ENCODE measurements at places on chromosomes 7 and 10. TPM values are rescaled to one million over a fixed set of nuclear protein-coding genes. Genes with fewer than 3 reads are reported as not detected.
A peak's percentile ranks its signal among the peaks of the same experiment; 100 is the strongest.

- DNase-seq, result peak; percentile 84
- H3K27me3 ChIP-seq, result no peaks in the 10 kb centered on the region
- H3K4me3 ChIP-seq, result no peak overlapping the region
- H3K36me3 ChIP-seq, result no peaks in the 10 kb centered on the region
- no peaks in the 10 kb centered on the region for H3K4me1 ChIP-seq
Measured at GRCh38 chr7:74051629-74052410, 23.8 kb downstream of the ELN start.

- no peaks in the 10 kb centered on the region for H3K36me3 ChIP-seq
- peaks cover 25% of the 10 kb centered on the region for H3K4me1 ChIP-seq
- H3K27ac ChIP-seq, result no peak overlapping the region
Measured at GRCh38 chr10:13632884-13633440, 46.2 kb downstream of the PRPF18 start.

DNA sequence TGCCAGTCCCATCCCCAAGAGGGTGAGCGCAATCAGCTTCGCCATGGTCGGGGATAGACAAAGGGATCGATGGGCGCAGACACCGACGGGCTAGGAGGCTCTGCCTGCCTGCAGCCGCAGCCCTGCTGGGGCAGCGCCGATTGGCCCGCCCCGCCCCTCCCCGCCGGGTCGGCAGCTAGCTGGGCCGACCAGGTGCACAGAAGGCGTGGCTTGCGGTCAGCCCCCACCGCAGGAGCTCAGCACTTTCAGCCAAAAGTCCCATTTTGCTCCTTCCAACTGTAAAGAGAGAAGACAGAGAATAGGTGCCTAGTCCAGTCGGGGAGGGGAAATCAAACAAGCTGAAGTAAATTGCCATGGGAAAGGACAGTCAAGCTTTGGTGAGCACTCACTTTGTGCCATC is at the start of gene PON1:
TSS of gene PON1 (minus strand) at position 102 of the 400 bp plus-strand sequence. CDS start at position 45, 57 bp downstream.
- H3K4me3 ChIP-seq, result no peak within 1 kb of the TSS
- no peak for DNase-seq
- no peak within 1 kb of the TSS for H3K27ac ChIP-seq
- H3K36me3 ChIP-seq, result no peaks in the 10 kb centered on the region
- peaks cover 14% of the 10 kb centered on the region for H3K4me1 ChIP-seq

DNA sequence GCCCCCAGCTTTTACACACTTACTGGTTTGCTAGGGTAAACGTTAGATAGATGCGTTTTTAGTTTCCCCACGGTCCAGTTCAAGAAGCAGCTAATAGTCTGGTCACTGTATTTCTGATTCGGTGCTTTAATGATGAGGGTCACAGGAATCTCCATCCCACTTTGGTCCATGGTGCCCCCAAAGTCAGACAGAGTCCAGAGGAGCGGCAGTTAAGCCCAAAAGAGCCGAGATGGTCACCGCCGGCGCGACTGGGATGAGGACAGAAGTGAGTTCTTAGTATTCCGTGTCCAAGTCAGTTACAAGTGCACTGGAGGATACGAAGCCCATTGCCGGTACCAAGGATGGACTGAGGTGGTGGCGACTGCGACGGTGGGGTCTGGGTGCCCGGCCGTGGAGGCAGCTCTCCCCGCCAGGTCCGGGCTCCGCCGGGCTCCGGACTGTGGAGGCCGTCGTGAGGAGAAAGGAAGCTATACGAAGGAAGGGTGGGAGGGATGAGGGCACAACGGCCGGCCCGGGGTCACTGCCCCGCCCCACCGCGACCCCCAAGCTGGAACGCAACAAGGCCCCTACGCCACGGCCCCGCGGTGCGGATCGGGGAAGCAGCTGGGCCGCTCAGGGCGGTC is 663 bp downstream of the HERPUD2 start:
- peak; percentile 60 for DNase-seq
- H3K4me3 ChIP-seq, result peak overlapping the region; percentile 98
- H3K27me3 ChIP-seq, result no peaks in the 10 kb centered on the region
- H3K27ac ChIP-seq, result peak overlapping the region; percentile 94
- H3K4me1 ChIP-seq, result peaks cover 40% of the 10 kb centered on the region
- peaks cover 2% of the 10 kb centered on the region for H3K36me3 ChIP-seq

DNA sequence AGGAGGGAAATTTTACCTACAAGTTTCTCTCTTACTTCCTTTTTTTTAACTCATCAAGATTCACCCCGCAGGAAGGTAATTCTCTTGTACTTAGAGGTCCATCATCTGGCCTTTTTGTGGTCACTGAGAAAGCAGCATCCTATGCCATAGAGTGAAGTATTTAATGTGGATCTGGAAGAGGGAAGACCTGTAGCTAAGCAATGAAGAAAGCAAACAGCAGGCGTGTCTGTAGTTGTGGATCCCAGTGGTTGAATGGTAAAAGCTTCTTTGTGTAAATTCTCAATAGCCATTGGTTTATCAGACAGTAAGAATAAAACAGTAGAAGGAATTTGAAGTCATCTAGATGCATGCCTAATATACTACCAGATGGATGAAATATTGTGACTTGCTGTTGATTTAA is 196.4 kb downstream of the ANKRD7 start:
- H3K27ac ChIP-seq, result no peak overlapping the region
- H3K27me3 ChIP-seq, result no peaks in the 10 kb centered on the region

- no peaks in the 10 kb centered on the region for H3K4me1 ChIP-seq
- H3K27ac ChIP-seq, result no peak overlapping the region
- H3K27me3 ChIP-seq, result no peaks in the 10 kb centered on the region
Measured at GRCh38 chr10:81541517-81541916, 333.5 kb upstream of the NRG3 start.

- no peaks in the 10 kb centered on the region for H3K27me3 ChIP-seq
- no peak overlapping the region for H3K4me3 ChIP-seq
- no peaks in the 10 kb centered on the region for H3K36me3 ChIP-seq
- H3K4me1 ChIP-seq, result peaks cover 9% of the 10 kb centered on the region
- H3K27ac ChIP-seq, result no peak overlapping the region
Measured at GRCh38 chr7:8068892-8069686, 100.5 kb downstream of the GLCCI1 start.

DNA sequence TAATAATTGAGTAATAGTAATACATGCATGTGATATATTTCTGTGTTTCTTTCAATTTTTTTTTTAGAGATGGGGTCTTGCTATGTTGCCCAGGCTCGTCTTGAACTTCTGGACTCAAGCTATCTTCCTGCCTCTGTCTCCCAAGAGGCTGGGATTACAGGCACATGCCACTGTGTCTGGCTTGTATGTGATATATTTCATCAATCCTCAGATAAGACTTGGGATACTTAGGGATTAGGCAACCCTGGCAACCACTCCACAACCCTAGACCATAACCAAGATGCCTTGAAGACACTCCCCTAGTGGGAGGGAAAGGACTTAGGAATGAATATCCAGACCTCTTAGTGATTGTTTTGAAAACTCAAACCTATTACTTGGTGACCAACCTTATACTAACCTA is 154.8 kb downstream of the CCDC3 start:
- H3K4me1 ChIP-seq, result peaks cover 12% of the 10 kb centered on the region
- H3K27ac ChIP-seq, result no peak overlapping the region
- H3K27me3 ChIP-seq, result no peaks in the 10 kb centered on the region
- no peaks in the 10 kb centered on the region for H3K36me3 ChIP-seq
- no peak for DNase-seq
- no peak overlapping the region for H3K4me3 ChIP-seq

GRCh38 chr10:117228210-117228609 is 12.7 kb upstream of the SLC18A2 start:
- no peaks in the 10 kb centered on the region for H3K36me3 ChIP-seq
- no peaks in the 10 kb centered on the region for H3K27me3 ChIP-seq
- H3K4me3 ChIP-seq, result no peak overlapping the region
- no peak overlapping the region for H3K27ac ChIP-seq

DNA sequence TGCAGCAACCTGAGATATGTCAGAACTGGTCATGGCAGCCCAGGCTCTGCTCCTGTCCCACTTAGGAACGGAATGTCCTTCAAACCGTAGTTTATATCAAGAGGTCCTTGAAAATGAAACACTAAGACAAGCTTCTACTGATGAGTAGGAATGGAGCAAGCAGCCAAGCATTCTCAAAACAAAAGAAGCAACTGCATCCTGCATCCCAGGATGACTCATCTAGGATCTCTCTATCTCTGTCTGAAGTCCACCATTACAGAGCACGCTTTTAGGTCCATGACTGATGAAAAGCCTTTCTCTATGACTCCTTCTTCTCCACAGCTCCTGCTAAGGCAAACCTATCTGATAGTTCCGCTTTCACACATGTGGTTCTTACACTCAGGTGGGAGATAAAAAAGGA is 16.3 kb downstream of the MBL2 start:
- no peaks in the 10 kb centered on the region for H3K27me3 ChIP-seq
- no peak overlapping the region for H3K27ac ChIP-seq
- DNase-seq, result no peak
- H3K4me3 ChIP-seq, result no peak overlapping the region
- no peaks in the 10 kb centered on the region for H3K36me3 ChIP-seq

GRCh38 chr10:21495002-21495751 is 30.3 kb downstream of the SKIDA1 start:
- no peaks in the 10 kb centered on the region for H3K27me3 ChIP-seq
- peak overlapping the region; percentile 92 for H3K4me3 ChIP-seq
- H3K27ac ChIP-seq, result peak overlapping the region; percentile 69
- no peak for DNase-seq
- no peaks in the 10 kb centered on the region for H3K36me3 ChIP-seq
- H3K4me1 ChIP-seq, result no peaks in the 10 kb centered on the region

DNA sequence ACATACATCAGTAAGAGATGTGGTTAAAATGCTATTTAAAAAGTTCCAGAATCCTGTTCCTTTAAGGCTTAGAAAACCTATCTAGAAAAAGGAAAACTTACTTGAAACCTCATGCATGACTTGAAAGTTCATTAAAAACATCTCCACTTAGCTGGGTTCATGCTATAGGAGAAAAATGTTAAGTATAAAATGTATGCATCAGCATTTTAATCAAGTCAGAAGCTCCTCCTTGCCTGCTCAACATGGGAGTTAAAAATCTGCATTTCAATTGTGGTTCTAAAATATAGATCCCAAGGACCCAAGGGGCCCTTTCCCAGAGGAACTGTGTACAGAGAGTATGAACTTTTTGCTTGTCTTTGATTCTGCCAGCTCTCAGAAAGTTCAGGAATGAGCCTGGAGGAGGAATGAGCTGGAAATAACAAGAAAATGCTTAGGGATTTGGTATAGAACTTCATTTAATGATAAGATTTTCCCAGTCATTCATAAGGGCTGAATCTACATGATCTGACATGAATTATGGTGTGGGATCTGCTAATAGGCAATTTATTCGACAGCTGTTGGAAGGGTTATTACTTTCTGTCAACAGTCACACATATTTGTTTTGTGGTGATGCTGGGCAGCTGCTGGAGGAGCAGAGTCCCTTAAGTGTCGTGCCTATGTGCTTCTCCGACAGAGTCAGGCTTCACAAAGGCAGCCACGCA is 85.6 kb upstream of the MTPN start:
- no peak overlapping the region for H3K4me3 ChIP-seq
- H3K36me3 ChIP-seq, result no peaks in the 10 kb centered on the region
- no peaks in the 10 kb centered on the region for H3K27me3 ChIP-seq
- DNase-seq, result no peak
- H3K27ac ChIP-seq, result no peak overlapping the region

GRCh38 chr10:130421909-130422308 is 285.7 kb downstream of the GLRX3 start:
- no peaks in the 10 kb centered on the region for H3K4me1 ChIP-seq
- no peaks in the 10 kb centered on the region for H3K36me3 ChIP-seq
- H3K27me3 ChIP-seq, result no peaks in the 10 kb centered on the region

DNA sequence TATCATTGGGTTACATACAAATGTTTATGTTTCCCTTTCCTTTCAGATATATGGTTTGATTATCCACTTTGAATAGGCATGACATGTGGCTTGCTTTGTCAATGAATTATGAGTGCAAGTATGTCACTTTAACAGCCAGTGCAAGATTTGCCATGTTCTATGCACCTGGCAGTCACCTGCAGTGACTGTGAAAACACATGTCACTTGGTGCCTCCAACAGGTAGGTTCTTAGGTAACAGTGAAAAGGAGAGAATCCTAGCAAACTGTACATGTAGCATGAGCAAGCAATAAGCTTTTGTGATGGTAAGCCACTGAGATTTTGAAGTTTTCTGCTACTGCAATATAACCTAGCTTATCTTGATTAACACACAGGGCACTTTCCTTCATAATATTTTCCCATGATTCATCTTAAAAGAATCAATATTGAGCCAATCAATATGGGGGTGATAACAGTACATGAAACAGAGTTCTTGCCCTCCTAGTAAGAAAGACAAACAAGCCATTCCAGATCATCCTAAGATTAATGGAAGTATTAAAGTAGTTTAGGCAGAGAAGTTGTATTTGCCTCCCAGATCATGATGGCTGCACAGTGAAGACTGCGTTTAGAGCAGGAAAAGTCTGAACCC is 7.9 kb upstream of the RALA start:
- H3K27me3 ChIP-seq, result no peaks in the 10 kb centered on the region
- DNase-seq, result no peak
- H3K4me3 ChIP-seq, result no peak overlapping the region

- DNase-seq, result no peak
- no peaks in the 10 kb centered on the region for H3K4me1 ChIP-seq
- no peak overlapping the region for H3K4me3 ChIP-seq
- H3K36me3 ChIP-seq, result no peaks in the 10 kb centered on the region
Measured at GRCh38 chr10:65847436-65848230, 1078.2 kb upstream of the LRRTM3 start.

Gene ATRNL1
- not detected for total RNA-seq

Gene NPTX2
- total RNA-seq, result not detected

Gene LOXL4
- total RNA-seq, result 3.7 TPM

Gene SPDYE2
- total RNA-seq, result not detected

Gene SDHAF3
- total RNA-seq, result 16.8 TPM

Gene GNAT3
- total RNA-seq, result not detected

Gene PCGF5
- 9.6 TPM for total RNA-seq

Gene AEBP1
- total RNA-seq, result 0.54 TPM

Gene IGF2BP3
- total RNA-seq, result 124 TPM

Gene AUTS2
- total RNA-seq, result 37.1 TPM

Gene PRSS37
- not detected for total RNA-seq
